NCI-H1092 (cell line): ENCODE measurements at places on chromosomes 12 and 14.

- no peak for DNase-seq
Observed at GRCh38 chr14:46290706-46291105, 360.9 kb downstream of the RPL10L start.

- no peak for DNase-seq
Observed at GRCh38 chr14:94177806-94178205, 3.7 kb downstream of the PPP4R4 start.

- DNase-seq = peak; percentile 99
Observed at GRCh38 chr14:42719391-42719790, 1112.7 kb downstream of the LRFN5 start.

DNA sequence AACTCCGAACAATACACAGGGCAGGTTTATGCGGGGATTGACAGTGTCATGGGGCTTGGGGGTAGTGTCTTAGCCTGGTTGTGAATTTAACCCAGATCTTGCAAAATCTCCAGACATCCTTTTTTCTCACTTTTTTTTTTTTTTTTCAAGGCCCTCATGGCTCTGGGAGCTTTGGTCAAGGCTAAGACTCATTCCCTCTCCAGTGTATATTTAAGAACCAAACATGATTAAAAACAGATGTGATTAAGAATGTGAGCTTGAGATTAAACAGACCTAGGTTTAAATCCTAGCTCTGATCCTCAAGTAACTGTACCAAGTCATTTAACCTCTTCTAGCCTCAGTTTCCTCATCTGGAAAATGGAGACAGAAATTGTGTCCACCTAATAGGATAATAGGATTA, 151.7 kb upstream of the FUT8 start:
- DNase-seq = no peak

- peak; percentile 45 for DNase-seq
Observed at GRCh38 chr14:24072436-24072835, 1.1 kb downstream of the CPNE6 start.

DNA sequence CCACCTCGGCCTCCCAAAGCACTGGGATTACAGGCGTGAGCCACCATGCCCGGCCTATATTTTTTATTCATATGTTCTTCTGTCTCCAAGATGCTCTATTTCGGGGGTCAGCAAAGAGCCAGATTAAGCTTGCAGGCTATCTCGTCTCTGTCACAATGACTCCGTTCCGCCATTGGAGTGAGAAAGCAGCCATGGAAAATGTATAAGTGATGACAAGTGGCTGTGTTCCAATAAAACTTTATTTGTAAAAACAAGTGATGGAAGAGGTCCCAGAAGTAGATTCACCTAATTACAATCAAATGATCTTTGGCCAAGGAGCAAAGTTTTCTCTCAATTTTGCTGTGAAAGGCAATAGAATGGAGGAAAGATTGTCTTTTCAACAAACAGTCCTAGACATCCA, 342.6 kb downstream of the MED13L start:
- DNase-seq = no peak

DNA sequence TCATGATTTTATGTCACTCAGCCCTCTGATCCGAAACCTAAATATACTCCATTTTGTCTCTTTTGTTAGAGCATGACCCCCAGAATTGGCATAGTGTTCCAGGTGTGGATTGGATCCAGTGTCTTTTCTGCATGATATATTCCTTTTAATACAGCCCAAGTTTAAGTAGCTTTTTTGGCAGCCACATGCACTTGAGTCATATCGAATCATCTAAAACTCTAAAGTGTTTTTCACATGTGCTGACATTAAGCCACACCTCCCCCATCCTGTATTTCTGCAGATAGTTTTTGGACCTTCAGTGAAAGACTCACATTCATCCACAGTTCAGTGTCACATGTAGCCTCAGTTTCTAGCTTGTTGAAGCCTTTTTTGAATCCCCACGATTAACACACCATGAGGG, 30.6 kb downstream of the BORCS5 start:
- DNase-seq = no peak

GRCh38 chr14:21070610-21071224, 613 bp downstream of the ARHGEF40 start:
- DNase-seq = no peak

DNA sequence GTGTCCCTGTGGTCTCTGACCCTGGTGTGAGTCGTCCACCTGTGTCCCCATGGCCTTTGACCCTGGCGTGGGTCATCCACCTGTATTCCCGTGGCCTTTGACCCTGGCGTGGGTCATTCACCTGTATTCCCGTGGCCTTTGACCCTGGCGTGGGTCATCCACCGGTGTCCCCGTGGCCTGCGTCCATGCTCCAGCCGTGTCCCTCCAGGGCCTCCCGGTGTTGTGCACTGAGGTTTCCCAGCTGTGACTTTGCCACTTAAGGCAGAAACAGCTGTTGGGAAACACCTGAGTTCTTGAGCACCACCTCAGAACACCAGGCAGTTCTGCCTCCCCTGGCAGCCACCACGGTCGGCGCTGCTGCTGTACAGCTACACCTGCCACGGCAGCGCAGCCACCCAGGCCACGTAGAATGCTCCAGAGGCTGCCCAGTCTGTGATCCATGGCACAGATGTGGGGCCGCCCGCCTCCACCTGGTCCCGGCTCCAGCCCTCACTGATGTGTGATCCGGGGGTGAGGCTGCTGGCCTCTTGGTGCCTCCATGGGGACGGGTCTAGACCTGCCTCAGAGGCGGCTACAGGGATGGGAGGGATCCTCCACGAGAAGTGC, 69.1 kb upstream of the GALNT9 start:
- DNase-seq = no peak

GRCh38 chr12:27982951-27983350, 10.4 kb upstream of the PTHLH start:
- no peak for DNase-seq

DNA sequence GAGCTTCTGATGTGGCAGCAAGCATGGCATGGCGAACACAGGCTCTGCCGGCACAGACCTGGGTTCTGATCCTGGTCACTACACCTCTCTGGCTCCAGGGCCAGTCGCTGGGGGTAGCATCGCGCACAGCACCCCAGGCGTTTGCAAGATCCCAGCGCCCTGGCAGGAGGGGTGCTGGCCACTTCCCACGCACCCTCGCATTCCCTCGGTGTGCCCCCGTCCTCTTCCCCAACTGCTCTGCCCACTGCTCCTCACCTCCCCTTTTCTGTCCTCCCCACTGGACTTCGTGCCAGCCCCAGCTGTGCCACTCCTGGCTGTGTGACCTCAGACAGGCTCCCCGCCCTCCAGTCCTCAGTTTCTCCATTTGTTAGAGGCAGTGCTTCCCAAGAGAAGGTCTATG, 2.8 kb downstream of the CDK2AP1 start:
- DNase-seq = no peak
